ENCODE measurements at places on chromosomes 3 and 15.

GRCh38 chr3:190811775-190812480 is 50.6 kb downstream of the GMNC start:
- DNase-seq = no peak

GRCh38 chr3:133868186-133868585 is 27.5 kb downstream of the RAB6B start:
- no peak for DNase-seq

DNA sequence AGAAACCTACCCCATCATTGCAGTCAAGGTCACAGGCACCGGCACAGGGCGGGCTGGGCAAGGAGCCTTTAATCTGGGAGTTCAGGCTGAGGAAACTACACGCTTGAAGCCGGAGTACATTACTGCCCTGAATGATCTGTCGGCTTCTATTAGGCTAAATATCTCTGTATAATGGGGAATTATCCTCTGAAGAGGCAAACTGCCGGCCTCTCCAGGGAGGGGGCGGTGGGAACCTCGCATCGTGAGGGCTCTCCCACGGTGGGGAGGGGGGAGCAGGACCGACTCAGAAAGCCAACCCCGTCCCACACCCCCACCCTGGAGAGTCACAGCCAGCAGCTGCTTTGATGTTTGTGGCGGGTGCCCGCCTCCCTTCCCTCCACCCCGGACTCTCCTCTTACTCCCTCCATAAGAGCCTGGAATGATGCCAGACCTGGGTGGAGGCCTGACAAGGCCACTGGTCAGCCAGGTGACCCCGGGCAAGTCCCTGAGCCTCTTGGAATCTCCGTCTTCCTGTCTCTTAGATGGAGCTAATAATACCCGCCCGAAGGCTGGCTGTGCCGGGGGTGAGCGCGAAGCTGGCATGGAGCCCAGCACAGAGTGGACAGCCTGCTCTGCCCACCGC is 63.4 kb upstream of the LINGO1 start:
- no peak for DNase-seq

DNA sequence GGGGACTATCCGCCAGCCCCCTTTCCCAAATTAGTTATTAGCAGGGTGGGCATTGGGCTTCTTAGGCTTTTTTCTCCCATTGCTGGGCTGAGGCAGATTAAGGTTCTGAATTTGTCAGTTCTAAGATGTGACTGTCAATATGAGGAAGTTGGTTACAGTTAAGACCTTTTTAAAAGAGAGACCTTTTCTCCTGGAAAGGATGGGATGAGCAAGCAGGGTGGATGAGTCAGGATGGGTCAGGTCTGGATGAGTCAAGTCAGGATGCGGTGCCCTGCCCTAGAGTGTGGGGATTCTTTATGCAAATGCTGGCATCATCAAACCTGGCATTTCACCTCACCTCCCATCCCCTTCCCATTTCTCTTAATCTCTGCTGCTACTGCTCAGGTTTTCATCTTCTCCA is 1.9 kb downstream of the AEN start:
- no peak for DNase-seq

DNA sequence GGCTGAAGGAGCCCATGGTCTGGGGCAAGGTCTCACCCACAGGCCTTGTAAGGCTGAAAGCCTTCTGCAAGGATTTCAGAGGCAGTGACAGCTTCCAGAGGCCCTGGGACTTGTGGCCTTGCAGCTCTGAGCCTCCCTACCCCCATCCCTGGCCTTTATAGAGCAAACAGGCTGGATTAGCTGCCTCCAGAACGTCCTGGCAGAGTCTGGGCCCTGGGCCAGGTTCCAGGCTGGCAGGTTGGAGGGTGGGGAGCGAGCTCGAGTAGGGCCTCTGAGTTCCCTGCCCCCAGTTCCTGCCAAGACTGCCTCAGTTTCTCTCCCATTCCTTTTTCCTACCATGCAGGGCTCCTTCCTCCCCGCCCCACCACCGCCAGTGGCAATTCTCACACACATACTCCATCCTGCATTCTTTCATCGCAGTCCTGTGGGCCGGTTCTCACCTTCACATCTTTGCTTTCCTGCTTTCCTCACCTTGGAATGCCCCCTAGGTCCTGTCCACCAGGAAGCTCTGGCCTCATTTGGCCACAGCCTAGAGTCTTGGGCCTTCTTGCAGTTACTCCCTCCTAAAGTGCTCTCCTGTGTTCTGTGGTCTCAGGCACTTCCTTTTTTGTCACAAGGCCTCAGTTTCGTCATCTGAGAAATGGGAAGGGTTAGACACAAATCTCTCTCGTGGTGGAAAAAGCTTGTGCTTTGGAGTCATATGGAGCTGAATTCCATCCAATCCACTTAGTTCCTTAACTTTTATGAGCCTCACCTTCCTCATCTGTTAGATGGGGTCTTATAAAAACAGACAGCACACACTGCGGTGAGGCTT is 2.7 kb downstream of the LMAN1L start:
- no peak for DNase-seq

- no peak for DNase-seq
Observed at GRCh38 chr3:178583963-178584575, 47.8 kb downstream of the KCNMB2 start.

DNA sequence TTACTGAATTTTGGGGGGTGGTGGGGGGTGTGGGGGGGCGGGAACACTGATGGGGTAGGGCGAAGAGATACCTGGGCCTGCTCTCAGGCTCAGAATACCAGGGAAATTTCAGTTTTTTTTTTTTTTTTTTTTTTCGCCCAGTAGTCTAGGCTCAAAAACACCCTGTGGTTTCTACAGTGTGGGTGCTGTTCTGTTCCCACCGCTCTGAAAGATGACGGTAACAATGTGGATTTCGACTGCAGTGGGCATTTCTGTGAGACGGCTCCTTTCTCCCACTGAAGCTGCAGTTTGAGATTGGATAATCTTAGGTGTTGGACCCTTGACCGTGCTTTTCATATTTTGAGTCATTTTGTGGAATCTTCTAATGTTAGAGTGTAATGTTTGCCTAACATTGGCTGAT is 143.8 kb upstream of the RGMA start:
- DNase-seq = no peak

DNA sequence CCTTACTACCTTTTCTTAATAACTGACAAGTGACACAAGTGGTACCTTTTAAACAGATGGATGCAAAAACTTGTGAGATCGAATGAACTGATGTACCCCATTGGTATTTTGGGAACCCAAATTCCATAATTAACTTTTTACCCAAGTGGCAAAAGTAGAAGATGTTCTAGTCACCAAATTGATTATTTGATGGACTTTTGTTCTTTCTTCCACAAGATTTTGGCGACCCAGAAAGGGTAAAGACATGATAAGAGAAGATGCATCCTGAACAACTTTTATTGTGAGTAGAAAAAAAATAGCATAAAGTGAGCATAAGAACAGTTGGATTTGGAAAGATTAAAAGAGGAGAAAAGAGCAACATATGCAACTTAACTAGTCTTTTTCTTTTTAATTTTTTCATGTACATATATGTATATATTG is 159.5 kb downstream of the TIGIT start:
- DNase-seq = no peak

DNA sequence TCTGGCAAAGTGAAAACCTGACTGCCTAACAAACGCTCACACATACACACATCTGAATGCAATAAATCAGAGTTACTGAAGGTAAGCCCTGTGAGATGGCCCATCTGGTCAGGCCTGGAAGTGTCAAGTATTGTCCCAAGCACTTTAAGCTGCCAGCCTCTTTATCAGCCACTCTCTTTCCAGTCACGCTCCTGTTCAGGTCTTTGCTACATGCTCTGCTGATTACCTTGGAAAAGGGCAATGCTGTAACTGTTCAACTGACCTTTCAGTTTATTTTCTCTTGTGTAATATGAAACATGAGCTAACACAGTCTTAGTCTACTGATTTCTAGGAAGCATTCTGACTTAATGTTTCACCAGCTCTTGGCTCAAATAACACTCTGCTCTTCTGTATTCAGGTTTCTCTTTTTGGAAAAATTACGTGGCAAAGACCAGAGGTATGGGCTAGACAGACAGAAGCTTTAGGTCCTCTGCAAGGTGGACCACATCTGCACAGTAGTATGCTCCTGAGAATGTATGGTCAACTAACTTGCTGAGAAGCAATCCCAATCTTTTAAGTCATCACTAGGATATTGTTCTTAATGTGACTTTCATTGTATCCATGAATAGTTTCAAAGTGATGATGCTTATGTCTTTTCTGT is 44.5 kb downstream of the GBE1 start:
- DNase-seq = no peak

GRCh38 chr3:77328690-77329089 is 288.8 kb downstream of the ROBO2 start:
- no peak for DNase-seq

- DNase-seq = no peak
Observed at GRCh38 chr3:113277414-113277813, 66.1 kb downstream of the BOC start.
